ENCODE measurements at places on chromosomes 13 and 19. TPM values are rescaled to one million over a fixed set of nuclear protein-coding genes. Genes with fewer than 3 reads are reported as not detected.

GRCh38 chr19:5103061-5103701, 134.3 kb downstream of the KDM4B start:
- H3K27ac ChIP-seq = no peak overlapping the region
- no peak overlapping the region for H3K4me3 ChIP-seq
- H3K27me3 ChIP-seq = no peaks in the 10 kb centered on the region
- no peaks in the 10 kb centered on the region for H3K4me1 ChIP-seq
- DNase-seq = no peak

DNA sequence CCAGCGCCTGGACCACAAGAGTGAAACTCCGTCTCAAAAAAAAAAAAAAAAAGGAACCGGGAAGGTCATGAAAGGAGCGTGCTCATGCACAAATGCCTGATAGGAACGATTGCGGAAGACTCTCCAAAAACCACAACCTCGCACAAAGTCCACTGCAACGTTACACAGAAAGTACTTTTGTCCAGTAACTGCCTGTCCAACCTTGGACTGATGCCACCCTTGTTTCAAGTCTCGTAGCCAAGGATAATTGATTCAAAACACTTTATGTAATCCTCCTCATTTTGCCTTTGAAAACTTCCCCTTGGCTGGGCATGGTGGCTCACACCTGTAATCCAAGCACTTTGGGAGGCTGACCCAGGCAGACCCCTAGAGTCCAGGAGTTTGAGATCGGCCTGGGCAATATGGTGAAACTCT, 13.7 kb downstream of the LGALS7 start:
- H3K27ac ChIP-seq = no peak overlapping the region
- H3K4me3 ChIP-seq = no peak overlapping the region
- no peak for DNase-seq

- H3K4me3 ChIP-seq = no peak overlapping the region
- no peaks in the 10 kb centered on the region for H3K27me3 ChIP-seq
- no peaks in the 10 kb centered on the region for H3K36me3 ChIP-seq
- H3K27ac ChIP-seq = no peak overlapping the region
- no peak for DNase-seq
Observed at GRCh38 chr13:67094952-67095351, 135.2 kb downstream of the PCDH9 start.

- no peak within 1 kb of the TSS for H3K27ac ChIP-seq
- H3K27me3 ChIP-seq = peaks cover 34% of the 10 kb centered on the region
- H3K4me3 ChIP-seq = no peak within 1 kb of the TSS
- H3K36me3 ChIP-seq = no peaks in the 10 kb centered on the region
- H3K4me1 ChIP-seq = peaks cover 14% of the 10 kb centered on the region
Observed at GRCh38 chr13:23570099-23570920, at the start of gene TNFRSF19. TSS of gene TNFRSF19 (plus strand) at chr13:23570412. CDS start at chr13:23590184, 19,772 bp downstream.

- peaks cover 23% of the 10 kb centered on the region for H3K27me3 ChIP-seq
- peaks cover 6% of the 10 kb centered on the region for H3K4me1 ChIP-seq
- H3K36me3 ChIP-seq = no peaks in the 10 kb centered on the region
- H3K27ac ChIP-seq = no peak overlapping the region
- DNase-seq = no peak
- no peak overlapping the region for H3K4me3 ChIP-seq
Observed at GRCh38 chr13:110280985-110281688, 25.8 kb downstream of the COL4A1 start.

DNA sequence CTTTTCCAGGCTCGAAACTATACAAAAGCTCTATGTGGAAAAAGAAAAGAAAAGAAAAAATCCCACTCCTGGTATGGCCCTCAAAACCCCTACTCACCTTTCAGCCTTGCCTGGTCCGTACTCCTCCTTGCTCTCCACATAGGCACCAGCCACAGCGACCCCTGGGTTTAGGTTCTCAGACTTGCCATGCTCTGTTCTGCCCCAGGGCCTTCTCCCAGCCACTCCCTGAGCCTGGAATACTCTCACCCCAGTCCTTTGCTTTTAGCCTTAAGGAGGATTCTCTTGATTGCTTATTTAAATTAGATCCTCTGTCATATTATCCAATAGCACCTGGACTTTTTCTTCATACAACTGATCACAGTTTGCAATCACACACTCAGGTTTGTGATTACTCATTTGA, 522.5 kb downstream of the DIAPH3 start:
- DNase-seq = no peak
- H3K4me3 ChIP-seq = no peak overlapping the region
- H3K4me1 ChIP-seq = no peaks in the 10 kb centered on the region

ZNF135 gene
- 1.3 TPM for total RNA-seq

DNA sequence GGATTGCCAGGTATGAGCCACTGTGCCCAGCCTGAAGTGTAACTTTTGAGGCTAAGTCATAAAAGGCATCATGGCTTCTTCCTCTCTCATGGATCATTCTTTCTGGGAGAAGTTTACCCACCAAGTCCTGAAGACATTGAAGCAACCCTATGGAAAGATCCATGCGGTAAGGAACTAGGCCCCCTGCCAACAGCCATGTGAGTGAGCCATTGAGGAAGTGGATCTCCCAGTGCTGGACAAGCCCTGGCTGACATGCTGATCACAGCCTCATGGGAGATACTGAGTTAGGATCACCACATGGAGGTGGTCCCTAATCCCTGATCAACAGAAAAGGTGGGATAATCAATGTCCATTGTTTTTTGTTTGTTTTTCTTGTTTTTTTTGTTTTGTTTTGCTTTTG, 3.3 kb upstream of the NUDT19 start:
- H3K27ac ChIP-seq = no peak overlapping the region
- H3K27me3 ChIP-seq = no peaks in the 10 kb centered on the region
- no peak for DNase-seq
- H3K4me3 ChIP-seq = no peak overlapping the region
- H3K4me1 ChIP-seq = peaks cover 27% of the 10 kb centered on the region

- H3K36me3 ChIP-seq = no peaks in the 10 kb centered on the region
- no peak for DNase-seq
- no peaks in the 10 kb centered on the region for H3K4me1 ChIP-seq
- peaks cover 11% of the 10 kb centered on the region for H3K27me3 ChIP-seq
- no peak overlapping the region for H3K27ac ChIP-seq
Observed at GRCh38 chr19:50184196-50184595, 19.2 kb upstream of the MYH14 start.
